ENCODE measurements at places on chromosomes 5 and 9.

- DNase-seq, result no peak
Measured at GRCh38 chr9:124254261-124254682, 3.5 kb upstream of the NEK6 start.

- no peak for DNase-seq
Measured at GRCh38 chr5:39211773-39212172, 7.6 kb downstream of the FYB1 start.

DNA sequence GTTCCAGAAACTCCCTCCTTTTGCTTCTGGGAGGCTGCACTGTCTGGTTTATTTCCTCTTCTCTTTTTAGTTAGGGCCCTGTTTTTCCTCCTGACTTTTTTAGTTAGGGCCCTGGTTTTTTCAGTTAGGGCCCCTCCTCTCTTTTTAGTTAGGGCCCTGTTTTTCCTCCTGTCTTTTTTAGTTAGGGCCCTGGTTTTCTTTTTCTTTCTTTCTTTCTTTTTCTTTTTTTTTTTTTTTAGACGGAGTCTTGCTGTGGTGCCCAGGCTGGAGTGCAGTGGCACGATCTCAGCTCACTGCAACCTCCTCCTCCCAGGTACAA is 15.1 kb downstream of the GSN start:
- no peak for DNase-seq

DNA sequence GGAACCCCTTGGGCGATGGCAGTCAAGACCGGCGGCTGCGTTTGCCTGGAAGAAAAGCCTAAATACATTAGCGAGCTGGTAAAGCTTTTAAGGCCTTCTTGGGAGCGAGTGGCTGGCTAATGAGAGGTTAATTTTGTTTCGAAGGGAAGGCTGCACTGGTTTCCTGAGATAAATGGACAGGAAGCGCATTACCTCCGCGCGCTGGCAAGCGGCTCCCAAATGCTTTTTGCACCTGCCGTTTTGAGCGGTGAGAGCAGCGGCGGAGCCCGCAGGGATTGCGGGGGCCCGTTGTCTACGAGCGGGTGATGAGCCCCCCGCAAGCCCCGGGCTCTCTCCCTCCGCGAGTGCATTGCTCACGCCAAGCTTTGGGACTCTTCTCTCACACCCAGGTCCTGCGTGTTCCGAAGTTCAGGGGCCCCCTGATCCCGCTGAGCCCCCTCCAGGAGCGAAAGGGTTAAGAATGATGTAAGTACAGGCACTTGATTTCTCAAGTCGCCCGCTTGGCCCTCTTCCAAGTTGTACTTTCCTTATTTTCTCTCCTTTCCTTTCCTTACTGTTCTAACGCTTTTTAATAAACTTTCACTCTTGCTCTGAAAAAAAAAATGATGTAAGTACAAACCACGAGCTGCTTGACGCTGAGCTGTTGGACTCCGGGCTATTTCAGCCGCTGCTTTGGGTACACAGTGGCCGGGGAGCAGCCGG is 3.1 kb upstream of the RGMB start:
- DNase-seq, result no peak

- DNase-seq, result no peak
Measured at GRCh38 chr5:78647838-78648358, 674 bp downstream of the LHFPL2 start.

Data from activated naive CD4-positive, alpha-beta T cell (primary cell).